ENCODE measurements at places on chromosomes 12 and 14.

DNA sequence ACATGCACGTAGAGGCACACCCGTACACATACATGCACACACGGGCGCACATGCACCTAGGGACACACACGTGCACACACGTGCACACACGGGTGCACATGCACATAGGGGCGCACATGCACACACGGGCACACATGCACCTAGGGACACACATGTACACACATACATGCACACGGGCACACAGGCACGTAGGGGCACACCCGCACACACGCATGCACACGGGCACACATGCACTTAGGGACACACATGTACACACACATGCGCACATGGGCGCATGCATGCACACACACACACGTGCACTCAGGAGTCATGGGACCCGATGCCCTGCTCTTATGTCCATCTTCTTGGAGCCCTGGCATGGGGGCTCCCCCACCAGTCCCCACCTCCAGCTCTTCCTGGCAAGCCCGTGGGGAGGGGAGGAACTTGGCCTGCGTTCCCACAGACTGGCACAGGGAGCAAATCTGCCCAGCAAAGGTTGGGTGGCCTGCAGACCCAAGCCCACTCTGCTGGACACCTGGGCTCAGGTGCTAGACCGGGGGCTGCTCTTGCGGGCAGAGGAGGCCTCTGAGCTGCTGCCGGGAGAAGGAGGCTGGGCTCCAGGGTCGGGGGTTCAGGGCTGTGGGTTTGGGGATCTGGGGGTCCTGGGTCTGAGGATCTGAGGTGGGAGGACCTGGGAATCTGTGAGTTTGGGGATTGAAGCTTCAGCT lies 51.4 kb downstream of the KIF26A start:
- no peak for DNase-seq

DNA sequence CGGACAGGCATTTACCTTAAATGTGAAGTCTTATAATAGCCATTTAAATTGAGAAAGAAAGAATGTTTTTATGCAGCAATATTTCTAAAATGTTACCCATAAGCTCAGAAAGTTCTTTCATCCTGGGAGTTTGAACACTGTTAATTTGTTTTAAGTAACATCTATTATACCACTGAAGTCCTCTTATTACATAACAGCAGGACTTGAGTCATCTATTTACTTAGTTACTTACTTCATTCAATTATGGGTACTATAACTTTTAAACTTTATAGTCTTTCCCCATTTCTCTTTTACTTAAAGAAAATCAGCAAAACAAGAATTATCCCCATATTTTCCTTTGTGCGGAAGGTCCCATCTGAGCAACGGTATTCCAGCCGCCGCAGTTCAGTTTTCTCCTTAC lies 473.1 kb downstream of the ETNK1 start:
- no peak for DNase-seq

DNA sequence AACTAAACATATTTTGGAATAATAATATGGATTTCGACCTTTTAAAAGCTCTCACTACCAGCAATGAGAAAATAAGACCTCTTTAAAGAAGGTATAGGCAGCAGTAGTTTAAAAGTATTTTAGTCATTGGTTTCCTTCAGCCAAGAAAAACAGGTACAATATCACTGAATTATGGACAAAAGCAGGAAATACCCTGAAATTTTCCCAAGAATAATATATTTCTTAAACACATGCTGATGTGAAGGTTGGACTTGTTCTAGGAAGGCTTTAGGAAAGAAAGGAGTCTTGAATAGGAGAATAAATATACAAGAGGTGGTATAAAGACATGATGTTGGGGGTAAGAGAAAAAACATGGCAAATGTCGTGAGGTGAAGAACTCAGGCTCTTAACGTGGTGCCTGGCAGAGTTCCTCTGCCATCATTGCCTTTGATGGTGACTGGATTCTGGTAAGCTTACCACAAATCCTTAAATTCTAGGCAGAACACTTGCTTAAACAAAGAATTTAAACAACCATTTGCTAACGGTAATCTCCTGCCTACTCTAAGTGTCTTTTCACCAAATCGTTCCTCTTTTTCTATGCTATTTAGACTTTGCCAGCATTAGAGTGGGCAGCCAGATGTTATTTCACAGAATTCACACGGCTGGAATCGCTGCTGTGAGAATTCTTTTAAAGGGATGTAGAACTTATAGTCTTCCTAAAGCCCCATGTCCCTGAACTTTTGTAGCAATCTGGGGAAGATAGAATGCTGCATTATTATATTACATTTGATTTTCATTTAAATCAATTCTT lies 11.9 kb upstream of the NUDT4 start:
- no peak for DNase-seq

DNA sequence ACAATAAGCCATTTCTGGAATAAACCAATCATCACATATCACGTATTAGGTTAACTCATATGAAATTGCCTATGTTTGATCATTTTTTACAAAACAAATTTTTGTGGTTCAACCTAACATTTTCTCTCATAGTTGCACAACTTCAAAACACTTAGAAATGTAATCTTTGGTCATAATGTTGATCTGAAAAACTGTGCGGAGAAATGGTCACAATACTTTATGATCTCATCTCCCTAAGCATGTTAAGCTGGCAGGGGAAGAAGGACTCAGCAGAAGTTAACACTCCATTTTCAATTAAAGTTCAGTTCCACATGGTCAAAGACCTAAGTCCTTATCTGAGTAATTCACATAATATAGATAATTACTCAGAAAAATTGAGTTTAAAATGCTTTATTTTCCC lies 194.8 kb downstream of the CAPZA3 start:
- DNase-seq, result no peak

GRCh38 chr14:34718750-34719304 lies 4.4 kb upstream of the CFL2 start:
- DNase-seq, result no peak

DNA sequence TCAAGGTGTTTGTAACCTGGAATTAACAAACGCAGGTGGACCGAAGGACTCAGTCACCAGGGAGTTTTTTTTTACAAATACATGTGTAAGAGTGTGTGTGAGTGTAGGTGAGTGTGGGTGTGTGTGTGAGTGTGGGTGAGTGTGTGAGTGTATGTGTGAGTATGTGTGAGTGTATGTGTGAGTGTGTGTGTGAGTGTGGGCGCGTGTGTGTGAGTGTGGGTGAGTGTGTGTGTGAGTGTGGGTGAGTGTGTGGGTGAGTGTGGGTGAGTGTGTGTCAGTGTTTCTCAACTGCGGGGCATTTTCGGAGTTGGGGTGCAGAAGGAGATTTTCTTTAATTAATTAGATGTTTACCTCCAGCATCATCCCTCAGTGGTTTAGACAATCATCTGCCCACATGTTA lies 1178.8 kb downstream of the VRK1 start:
- DNase-seq, result no peak

DNA sequence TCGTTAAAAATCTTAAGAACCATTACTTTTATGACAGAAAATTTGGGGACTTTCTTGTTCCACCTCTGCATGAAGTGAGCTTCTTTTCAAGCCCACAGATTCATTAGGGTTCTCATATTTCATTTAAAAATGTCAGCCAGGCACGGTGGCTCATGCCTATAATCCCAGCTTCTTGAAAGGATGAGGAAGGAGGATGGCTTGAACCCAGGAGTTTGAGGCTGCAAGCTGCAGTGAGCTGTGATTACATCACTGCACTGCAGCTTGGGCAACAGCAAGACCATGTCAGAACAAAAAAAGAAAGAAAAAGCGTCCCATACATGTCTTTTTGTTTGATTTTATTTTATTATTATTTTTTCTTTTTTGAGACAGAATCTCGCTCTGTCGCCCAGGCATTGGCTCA lies 43.4 kb upstream of the ATF1 start:
- no peak for DNase-seq

DNA sequence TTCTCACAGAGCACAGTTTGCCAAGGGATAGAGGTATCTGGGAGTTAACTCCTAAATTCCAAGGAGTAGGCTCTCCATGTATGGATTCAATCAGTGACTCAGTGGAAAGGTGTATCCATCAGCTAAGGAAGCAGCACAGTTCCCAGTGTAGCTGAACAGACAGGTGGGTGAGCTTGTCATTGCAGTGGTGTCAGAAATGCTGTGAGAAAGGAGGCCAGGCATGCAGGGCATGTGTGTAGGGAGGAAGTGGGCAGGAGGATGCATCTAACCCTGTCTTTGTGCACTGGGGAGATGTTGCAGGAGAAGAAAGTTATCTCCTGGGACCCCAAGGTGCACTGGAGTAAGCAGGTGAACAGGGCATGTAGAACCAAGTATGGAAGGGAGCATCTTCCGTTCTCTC lies 539.0 kb downstream of the VRK1 start:
- no peak for DNase-seq

- DNase-seq, result no peak
Measured at GRCh38 chr14:104341532-104342434, 203.4 kb downstream of the KIF26A start.

GRCh38 chr12:107762874-107763273 lies 1.9 kb upstream of the PRDM4 start:
- DNase-seq, result no peak

GRCh38 chr12:110234331-110234751 lies 46.7 kb upstream of the ATP2A2 start:
- no peak for DNase-seq

- no peak for DNase-seq
Measured at GRCh38 chr12:114769634-114770033, 85.7 kb upstream of the TBX3 start.

GRCh38 chr14:91888641-91889476 lies 21.5 kb upstream of the TC2N start:
- no peak for DNase-seq
